ENCODE measurements at places on chromosomes 3 and 15.

GRCh38 chr3:150462108-150462507 is 54.0 kb downstream of the TSC22D2 start:
- H3K27ac ChIP-seq: no peak overlapping the region
- H3K27me3 ChIP-seq: peaks cover 1% of the 10 kb centered on the region
- peaks cover 11% of the 10 kb centered on the region for H3K4me1 ChIP-seq
- H3K4me3 ChIP-seq: no peak overlapping the region

DNA sequence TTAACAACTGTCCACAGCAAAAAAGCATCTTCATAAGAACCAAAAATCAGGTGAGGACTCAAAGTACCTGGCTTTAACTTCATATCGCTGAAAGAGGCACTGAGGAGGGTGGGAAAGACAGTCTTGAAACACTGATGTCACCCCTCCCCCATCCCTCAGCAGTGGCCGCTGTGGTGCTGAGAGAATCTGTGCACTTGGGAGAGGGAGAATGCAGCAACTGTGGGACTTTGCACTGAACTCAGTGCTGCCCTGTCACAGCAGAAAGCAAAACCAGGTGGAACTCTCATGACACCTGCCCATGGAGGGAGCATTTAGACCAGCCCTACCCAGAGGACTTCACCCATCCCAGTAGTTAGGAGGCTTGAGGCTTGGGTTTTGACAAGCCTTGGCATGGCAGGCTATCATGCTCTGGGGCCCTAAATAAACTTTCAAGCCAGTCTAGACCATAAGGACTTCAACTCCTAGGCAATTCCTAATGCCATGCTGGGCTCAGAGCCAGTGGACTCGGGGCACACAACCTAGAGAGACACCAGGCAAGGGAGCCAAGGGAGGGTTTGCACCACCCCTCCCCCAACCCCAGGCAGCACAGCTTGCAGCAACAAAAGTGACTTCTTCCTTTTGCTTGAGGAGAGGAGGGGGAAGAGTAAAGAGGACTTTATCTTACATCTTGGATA is 6.1 kb upstream of the ZSCAN2 start:
- no peak overlapping the region for H3K4me3 ChIP-seq
- H3K27me3 ChIP-seq: peaks cover 4% of the 10 kb centered on the region
- DNase-seq: no peak
- peaks cover 3% of the 10 kb centered on the region for H3K4me1 ChIP-seq

DNA sequence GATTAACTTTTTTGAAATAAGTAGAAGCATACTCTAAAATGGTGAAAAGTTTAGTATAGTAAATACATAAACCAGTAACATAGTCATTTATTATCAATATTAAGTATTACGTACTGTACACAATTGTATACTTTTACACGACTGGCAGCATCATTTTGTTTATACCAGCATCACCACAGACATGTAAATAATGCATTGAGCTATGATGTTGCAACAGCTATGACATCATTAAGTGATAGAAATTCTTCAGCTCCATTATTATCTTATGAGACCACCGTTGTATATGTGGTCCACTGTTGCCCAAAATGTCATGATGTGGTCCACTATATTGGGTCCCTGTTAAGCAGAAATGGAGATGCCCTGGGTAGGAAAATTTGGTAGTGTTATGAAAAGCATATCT is 51.3 kb downstream of the DRD3 start:
- H3K27ac ChIP-seq: no peak overlapping the region
- H3K4me3 ChIP-seq: no peak overlapping the region
- H3K36me3 ChIP-seq: no peaks in the 10 kb centered on the region
- no peak for DNase-seq

DNA sequence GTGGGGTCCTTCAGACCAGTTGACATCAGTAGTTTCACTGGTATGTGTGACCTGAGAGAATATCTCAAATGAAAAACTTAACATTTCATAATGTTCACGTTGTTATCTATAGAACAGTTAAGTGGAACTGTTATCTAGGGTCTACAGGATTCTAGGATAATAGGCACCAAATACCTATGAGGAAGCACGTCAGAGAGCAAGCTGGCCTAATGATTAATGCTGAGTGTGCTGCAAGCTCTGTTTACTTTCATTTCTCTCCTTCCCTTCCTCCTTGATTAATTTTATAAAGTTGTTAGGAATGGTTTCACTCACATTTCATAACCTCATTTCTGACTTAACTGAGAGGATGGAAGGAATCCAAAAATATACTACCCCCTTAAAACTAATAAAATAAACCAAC is 362.5 kb upstream of the ZNF717 start:
- no peak overlapping the region for H3K4me3 ChIP-seq
- H3K4me1 ChIP-seq: no peaks in the 10 kb centered on the region
- DNase-seq: no peak

DNA sequence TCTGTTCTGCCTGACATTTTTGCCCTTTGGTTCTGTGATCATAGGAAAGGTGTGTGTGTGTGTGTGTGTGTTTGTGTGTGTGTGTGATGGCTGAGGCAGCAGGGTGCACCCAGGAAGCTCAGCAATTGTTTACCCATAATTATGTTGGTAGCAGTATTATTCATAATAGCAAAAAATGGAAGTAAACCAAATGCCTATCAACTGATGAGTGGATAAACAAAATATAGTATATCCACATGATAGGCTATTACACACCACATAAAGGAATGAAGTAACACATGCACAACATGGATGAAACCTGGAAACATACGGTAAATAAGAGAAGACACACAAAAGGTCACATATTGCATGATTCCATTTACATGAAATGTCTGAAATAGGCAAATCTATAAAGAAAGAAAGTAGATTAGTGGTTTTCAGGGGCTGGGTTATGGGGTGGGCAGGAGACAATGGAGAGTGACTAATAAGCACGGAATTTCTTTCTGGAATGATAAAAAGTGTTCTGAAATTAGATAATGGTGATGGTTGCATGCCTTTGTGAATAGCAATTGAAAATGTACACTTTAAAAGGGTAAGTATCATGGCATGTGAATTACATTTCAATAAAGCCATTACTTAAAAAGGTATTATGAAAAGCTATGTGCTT is 167.2 kb downstream of the POLR2M start:
- no peaks in the 10 kb centered on the region for H3K36me3 ChIP-seq
- DNase-seq: no peak
- H3K27ac ChIP-seq: no peak overlapping the region
- no peak overlapping the region for H3K4me3 ChIP-seq
- H3K4me1 ChIP-seq: no peaks in the 10 kb centered on the region
